ENCODE measurements at places on chromosomes 6 and 20. TPM values are rescaled to one million over a fixed set of nuclear protein-coding genes. Genes with fewer than 3 reads are reported as not detected.

- no peak for DNase-seq
These were observed 114.6 kb downstream of the CLIC5 start for GRCh38 chr6:45900808-45901752.

DNA sequence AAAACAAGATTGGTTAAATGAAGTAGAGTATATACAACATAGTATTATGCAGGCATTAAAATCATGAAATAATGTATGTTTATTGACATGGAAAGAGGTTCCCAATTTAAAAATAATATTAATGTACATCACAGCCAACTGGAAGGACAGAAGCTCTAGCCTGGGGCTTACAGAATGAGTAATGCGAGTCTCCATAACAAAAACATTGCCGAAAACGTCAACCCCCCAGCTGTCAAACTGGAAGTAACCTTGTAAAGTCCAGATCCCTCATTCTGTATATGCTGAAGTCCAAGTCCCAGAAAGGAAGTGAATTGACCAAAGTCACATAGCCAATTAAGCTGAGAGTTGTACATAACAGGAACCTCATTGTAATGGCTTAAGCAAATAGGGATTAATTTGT is 128.7 kb upstream of the ECI2 start:
- no peak for DNase-seq

DNA sequence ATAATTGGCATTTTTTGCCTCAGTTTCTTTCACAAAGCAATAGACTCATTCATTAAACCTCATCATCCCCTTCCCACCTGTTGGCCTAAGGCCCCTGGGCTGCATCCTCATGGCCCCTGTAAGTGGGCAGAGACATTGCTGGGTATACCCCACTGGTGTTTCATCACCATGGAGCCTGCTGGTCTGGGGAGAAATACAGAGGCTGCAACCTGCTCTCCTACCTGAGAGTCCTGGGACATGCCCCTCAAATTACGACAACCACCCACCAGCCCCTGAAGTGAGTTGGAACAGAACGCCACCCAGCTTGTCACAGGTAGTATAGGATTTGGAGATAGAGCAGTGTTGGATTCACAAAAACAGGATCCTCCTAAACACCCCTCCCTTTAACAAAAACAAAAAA is 190.8 kb downstream of the ANKRD60 start:
- DNase-seq = no peak

GRCh38 chr6:139640921-139641320 is 266.5 kb upstream of the CITED2 start:
- DNase-seq = no peak

GRCh38 chr20:43748274-43748673 is 21.5 kb upstream of the GTSF1L start:
- no peak for DNase-seq

GRCh38 chr20:39885975-39886649 is 802.9 kb downstream of the MAFB start:
- DNase-seq = peak; percentile 38

DNA sequence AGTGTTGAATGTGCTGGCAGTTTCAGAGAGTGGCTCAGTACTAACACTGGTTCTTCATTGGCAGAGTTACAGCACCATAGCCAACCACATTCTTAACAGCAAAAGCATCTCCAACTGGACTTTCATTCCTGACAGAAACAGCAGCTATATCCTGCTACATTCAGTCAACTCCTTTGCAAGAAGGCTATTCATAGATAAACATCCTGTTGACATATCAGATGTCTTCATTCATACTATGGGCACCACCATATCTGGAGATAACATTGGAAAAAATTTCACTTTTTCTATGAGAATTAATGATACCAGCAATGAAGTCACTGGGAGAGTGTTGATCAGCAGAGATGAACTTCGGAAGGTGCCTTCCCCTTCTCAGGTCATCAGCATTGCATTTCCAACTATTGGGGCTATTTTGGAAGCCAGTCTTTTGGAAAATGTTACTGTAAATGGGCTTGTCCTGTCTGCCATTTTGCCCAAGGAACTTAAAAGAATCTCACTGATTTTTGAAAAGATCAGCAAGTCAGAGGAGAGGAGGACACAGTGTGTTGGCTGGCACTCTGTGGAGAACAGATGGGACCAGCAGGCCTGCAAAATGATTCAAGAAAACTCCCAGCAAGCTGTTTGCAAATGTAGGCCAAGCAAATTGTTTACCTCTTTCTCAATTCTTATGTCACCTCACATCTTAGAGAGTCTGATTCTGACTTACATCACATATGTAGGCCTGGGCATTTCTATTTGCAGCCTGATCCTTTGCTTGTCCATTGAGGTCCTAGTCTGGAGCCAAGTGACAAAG is 17.0 kb upstream of the ADGRF4 start:
- DNase-seq = no peak

GRCh38 chr6:109760208-109760607 is 69.1 kb downstream of the FIG4 start:
- no peak for DNase-seq

- DNase-seq = no peak
These were observed 2.8 kb upstream of the CALHM4 start for GRCh38 chr6:116550796-116551195.

DNA sequence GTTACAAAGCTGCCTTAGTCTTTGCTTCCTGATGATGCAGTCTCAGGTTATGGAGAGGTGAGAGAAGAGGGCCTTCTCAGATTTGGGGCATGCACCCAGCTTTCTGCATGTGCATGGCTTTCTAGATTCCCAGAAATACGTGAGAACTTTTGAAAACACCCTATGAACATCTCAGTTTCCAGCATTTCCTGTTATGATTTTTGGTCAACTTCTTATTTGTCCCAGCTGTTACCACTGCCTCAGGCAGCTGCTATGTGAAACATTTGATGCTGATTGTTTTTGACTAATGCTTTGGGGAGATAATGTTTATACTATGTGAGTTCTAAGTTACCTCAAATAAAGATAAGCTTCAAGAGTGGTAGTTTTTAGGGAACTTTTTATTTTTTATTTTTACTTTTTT is 9.5 kb upstream of the SNAP25 start:
- no peak for DNase-seq

- no peak for DNase-seq
These were observed 133.8 kb downstream of the BACH2 start for GRCh38 chr6:90162648-90163387.

- no peak for DNase-seq
These were observed 51.0 kb upstream of the FBXO30 start for GRCh38 chr6:145865595-145865994.

DNA sequence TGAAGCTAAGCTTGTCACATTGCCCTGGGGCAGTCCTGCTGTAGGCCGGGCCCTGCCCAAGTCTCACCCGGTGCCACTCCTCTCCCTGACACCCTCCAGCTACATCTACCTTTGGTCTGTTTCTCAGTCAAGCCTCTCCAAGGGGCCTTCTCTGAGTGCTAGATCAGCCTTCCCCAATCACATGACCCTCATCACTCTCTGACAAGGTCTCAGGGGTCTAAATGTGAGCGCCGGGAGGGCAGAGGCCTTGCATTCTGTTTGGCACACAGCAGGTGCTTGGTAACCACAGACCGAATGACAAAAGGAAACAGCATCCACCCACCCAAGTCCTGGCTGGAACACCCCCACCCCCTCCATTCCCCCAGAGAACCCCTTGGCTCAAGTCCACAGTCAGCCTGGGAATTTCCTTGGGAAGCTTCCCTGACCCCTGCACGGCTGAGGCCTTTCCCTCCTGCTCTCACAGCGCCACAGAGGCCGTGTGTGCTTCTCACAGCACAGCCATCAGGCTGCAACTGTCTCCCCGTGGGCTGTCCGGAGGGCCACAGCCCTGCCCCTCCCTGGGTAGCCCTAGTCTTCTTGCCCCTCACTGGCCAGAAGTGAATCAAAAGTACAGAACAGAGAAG is 32.9 kb downstream of the PKIG start:
- DNase-seq = no peak

DNA sequence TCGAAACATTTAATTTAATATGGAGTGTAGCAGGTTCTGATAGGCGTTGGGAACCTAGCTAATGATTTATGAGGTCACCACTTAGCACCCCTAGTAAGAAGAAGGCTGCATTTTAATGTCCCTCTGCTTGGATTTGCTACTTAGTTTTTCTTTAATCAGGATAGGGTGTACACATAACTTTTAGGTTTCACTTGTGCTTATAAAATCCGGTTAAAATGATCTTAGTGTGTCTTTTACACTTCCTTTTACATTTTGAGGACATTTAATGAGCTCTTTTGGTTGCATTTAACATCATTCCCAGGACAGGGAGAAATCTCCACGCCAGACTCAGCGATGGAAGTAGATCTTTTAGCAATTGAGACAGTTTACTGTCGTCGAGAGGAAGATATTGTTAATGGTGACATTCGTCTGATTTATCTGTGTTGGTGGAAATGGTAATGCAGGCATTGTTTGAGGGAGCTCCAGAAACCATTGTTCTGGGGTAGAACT is 5.6 kb downstream of the TFAP2A start:
- DNase-seq = no peak

GRCh38 chr6:155399062-155399744 is 56.4 kb downstream of the NOX3 start:
- no peak for DNase-seq

DNA sequence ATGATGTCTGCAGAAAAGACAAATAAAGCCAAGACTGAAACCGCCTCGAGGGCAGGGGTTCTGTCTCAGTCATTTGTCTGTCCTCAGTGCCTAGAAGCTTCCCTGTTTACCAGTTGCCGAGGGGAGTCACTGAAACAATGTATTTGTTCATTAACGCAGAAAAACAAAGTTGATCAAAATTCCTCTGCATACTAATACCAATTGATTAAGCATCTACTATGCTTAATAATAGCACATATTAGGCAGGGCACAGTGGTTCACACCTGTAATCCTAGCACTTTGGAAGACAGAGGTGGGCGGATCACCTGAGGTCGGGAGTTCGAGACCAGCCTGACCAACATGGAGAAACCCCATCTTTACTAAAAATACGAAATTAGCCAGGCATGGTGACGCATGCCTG is 1.8 kb upstream of the FKBP5 start:
- DNase-seq = no peak

DNA sequence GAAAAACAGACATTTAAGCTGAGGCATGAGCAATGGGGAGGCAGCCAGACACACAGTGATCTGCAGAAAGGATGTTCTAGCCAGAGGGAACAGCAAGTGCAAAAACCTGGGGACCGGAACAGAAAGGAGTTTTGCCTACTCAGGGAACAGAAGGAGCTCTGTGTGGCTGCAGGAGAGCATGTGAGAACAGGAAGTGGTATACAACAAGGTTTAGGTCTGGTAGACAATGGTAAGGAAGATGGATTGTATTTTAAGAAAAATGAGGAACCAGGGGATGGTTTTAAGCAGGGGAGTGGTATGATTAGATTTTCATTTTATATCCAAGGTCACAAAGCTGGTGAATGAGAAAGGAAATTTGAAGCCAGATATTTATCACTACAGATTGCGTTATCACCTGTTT is 157.5 kb downstream of the UNC5CL start:
- DNase-seq = no peak

- DNase-seq = no peak
These were observed 24.0 kb upstream of the SERINC1 start for GRCh38 chr6:122495612-122496011.

DNA sequence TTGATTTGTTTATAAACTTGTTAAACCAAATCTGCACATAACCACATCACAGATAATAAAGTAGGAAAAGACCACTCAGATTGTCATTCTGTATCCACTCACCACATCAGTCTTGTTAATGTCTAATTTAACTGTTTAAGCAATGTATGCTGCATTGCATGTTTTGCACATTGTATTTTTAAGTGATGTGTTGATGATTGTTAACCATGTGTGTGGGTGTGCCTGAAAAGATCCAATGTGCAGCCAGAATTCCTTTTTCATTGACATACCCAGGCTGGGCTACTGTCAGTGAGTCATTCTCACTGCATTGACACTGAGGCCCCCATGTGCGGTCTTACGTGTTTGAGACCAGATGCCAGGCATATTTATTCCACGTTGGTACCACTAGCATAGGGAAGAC is 167.3 kb downstream of the TRMT11 start:
- DNase-seq = no peak

- DNase-seq = no peak
These were observed 31.8 kb upstream of the NT5E start for GRCh38 chr6:85418059-85418458.

- no peak for DNase-seq
These were observed 44.1 kb downstream of the GPX5 start for GRCh38 chr6:28569748-28570147.

NUDT3 gene
- 8.8 TPM for total RNA-seq

ABHD16B gene
- total RNA-seq = not detected

RIPK1 gene
- total RNA-seq = 11.7 TPM

SLC35D3 gene
- total RNA-seq = 0.18 TPM

OR2J2 gene
- total RNA-seq = not detected

BPIFB1 gene
- 51.1 TPM for total RNA-seq

CST5 gene
- total RNA-seq = not detected

All from stomach (tissue), 19 donors.